ENCODE measurements at places on chromosomes 12 and 14.

DNA sequence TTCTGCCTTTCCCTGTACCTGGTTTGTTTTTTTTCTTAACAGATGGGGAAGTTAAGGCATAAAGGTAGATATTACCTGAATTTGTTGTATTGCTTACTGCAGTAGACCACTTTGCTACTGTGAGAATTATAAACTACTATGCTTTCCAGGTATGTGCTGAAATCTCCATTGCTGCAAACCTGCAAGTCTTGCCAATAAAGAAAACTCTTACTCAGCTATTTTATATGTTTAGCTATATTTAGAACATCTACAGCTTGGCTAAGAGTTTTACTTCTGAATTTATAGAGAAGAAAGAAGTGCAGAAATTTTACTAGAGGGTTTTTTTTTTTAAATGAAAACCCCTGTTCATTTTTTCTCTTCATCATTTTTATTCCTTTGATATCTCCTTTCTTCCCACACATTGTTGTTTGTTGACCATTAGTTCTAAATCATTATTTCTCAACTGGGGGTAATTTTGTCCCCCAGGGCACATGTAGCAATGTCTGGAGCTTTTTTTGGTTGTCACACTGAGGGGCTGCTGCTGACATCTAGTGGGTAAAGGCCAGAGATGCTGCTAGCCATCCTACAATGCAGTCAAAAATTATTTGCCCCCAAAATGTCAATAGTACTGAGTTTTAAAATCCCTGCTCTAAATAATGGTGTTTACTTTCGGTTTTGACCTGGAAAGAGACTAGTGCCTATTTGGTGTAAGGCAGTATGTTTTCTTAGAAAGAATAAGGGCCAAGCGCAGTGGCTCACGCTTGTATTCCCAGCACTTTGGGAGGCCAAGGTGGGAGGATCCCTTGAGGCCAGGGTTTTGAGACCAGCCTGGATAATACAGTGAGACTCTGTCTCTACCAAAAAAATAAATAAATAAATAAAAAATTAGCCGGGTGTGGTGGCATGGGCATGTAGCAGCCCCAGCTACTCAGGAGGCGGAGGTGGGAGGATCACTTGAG is 48.6 kb downstream of the PCNX1 start:
- no peak for DNase-seq

- no peak for DNase-seq
Measured at GRCh38 chr12:100716945-100717732, 77.4 kb upstream of the ANO4 start.

DNA sequence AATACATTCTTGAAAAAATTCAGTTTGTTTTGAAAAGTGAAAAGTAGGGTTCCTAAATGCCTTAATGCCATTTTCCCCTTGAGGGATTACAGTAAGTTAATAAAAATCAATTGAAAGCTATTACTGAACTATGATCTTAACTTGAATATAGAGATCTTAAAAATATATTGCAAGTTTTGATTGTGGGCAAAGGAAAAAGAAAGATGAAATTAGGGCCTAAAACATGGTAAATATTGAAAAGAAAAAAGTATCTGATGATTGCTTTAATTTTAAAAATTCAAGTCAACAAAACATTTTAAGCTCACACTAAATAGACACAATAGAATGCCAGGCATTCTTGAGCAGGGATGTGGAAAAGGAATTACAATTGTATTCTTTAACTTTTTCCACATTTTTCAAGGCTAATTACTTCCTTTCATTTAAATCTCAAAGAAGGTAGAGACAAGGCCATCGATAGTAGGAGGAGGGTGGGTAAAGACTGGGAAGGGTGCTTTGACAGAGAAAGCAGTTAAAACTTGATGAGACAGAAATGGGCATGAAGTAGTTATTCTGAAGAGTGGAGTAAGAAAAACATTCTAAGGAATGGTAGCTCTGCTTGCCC is 294.4 kb downstream of the NELL2 start:
- no peak for DNase-seq

GRCh38 chr12:58491306-58491705 is 429.0 kb downstream of the LRIG3 start:
- DNase-seq, result no peak

DNA sequence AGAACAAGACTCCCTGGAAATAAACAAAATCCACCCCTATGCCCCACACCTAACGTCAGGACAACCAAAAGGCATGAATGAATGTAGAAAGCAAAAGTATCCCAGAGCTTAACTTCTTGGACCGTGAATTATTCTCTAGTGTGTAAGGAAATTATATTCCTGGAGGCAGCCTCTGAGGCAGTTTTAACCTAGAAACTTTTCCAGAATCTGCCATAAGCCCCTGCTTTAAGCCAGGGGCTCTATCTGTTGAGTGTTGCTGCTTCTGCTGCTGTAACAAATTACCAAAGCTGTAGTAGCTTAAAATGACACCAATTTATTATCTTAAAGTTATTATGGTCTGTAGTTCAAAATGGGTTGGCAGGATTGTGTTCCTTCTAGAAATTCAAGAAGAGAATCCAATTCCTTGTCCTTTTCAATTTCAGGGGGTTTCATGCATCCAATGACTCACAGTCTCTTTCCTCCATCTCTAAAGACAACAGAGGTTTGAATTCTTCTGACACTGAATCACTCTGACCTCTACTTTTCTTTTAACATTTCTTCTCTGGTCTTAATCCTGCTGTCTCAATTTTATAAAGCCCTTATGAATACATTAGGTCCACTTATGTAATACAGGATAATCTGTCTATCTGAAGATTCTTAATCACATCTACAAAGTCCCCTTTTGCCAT is 242.7 kb downstream of the ATXN7L3B start:
- no peak for DNase-seq

DNA sequence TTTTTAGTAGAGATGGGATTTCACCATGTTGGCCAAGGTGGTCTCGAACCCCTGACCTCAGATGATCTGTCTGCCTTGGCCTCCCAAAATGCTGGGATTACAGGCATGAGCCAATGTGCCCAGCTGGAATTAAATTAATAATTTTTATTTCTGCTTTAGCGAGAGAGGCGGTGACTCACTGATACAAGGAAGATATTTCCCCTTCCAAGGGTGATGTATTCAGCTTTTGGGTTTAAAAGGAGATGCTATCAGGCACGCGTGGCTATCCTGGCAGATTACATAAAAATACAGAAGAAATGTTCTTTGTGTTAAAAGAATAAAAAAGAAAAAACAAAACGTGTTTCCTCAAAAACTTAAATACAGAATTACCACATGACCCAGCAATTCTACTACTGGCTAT is 12.4 kb upstream of the P2RX7 start:
- DNase-seq, result no peak

DNA sequence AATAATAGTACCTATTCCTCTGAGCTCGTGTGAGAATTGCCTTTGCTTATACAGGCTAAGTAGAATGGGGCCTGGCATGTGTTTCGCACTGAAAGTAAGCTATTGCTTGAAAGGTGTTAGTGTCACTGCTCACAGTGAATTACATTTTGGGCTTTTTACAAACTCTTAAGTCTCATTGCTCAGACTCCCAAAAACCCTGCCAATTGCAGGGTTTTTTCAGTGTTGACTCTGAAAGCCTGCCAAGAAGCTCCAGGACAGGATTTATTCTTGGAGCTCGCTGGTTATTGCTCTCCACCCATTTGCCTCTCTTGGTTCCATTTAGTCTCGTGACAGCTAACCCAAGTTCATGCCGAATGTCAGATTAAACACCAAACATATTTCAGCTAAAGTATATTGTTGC is 39.8 kb downstream of the NOPCHAP1 start:
- no peak for DNase-seq

GRCh38 chr14:93317875-93318807 is 14.7 kb downstream of the BTBD7 start:
- DNase-seq, result no peak
